Fibroblast of villous mesenchyme (primary cell): ENCODE measurements at places on chromosomes 6 and 20.

GRCh38 chr6:127518191-127518709 is 885 bp downstream of the MTCL3 start:
- DNase-seq, result no peak

- DNase-seq, result peak; percentile 11
Measured at GRCh38 chr6:84867521-84867920, 103.1 kb upstream of the TBX18 start.

DNA sequence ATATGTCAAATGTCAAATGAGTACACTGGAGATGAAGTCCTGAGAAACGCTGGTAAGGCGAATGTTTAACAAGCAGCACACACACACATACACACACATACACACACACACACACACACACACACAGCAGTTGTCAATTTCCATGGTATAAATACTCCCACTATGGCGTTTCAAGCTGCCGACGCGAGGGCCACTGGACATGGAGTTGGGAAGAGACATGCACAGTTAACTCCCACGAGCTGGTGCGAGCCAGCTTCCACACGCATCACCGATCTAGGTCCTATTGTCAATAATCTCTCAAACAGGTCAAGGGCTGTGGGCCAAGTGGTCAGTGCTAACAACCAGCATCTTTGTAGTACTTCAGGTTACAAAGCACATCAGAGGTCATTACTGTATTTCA is 58.9 kb downstream of the TRERF1 start:
- DNase-seq, result no peak

DNA sequence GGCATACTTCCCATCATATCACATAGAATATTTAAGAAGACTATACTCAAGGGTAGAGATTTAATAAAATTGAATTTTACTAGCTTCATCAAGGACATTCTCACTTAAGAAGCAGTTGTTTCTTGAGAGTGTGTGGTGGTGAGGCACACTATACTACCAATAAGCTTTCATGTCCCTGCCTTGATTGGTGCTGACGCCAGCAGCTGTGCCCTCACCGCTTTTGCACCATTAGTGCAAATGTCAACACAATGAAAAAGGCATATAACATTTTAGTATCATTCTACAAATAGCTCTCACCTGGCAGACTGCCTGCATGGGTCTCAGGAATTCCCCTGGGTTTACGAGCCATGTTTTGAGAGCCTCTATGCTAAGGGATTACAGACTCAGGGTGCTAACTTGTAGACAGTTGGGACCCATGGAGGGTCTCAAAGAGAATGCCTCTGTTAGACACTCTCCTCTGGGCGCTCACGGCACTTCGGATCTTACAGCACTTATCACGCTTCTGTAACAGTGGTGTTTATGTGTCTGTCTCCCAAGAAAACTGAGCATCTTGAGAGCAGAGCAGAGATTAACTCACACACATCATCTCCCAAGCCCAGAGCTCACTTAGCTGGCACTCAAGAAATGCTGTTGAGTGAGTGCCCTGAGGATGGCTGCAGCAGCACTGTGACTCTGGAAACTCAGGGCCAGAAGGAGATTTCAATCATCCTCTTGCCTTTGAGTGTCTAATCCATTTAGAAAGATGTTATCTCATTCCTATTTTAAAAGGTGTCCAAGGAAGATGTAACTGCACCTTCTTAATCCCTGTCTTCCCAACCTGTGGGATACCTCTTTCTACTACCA is 143.3 kb upstream of the GPR6 start:
- no peak for DNase-seq

DNA sequence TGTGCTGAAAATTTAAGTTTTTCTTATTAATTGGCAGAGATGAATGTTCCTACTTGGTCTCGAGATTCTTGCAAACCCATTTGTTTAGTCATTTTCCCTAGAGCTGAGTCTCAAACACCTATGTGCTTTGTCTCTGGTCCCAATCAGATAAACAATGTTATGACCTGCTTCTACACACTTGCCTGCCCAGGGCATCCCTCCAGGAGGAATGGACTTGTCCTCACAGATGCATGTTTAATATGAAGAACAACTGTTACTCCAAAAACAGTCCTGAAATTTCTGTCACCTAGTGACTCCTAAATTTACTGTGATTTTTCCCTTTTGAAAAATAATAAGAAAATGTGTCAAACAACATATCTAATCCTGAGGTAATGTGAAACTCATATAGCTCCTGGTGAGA is 43.7 kb downstream of the HDGFL1 start:
- no peak for DNase-seq

DNA sequence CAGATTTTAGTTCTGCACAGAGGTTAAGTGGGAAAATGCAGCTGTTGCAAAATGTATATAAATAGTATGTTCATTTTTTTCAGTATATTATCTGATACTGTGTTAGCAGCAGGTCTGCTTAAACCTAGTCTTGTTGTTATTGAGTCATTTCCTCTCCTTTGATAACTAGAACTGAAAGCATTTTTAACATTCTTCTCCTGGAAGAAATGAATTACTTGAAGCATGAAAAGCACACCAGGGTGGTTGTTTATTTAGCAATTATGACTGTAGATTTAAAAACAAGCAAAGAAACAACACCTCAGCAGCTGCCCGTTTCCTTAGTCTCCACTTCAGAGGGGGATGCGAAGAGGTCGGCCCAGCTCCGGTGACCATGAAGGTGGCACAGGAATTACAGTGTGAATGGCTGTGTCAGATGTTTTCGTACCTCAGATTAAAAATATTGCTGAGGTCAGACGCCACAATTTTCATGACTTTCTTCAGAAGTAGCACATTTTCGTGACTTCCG is 53.5 kb downstream of the GOPC start:
- peak; percentile 73 for DNase-seq
